Stimulated activated CD4-positive, alpha-beta T cell treated with anti-CD3 and anti-CD28 coated beads, Interleukin-12 subunit alpha, Interleukin-12 subunit beta, amount 100 ng/mL, for 24 hours (primary cell): ENCODE measurements at places on chromosomes 2 and 18.
A peak's percentile ranks its signal among the peaks of the same experiment; 100 is the strongest.

- no peak for DNase-seq
Measured at GRCh38 chr18:59306640-59307039, 11.8 kb downstream of the CPLX4 start.

DNA sequence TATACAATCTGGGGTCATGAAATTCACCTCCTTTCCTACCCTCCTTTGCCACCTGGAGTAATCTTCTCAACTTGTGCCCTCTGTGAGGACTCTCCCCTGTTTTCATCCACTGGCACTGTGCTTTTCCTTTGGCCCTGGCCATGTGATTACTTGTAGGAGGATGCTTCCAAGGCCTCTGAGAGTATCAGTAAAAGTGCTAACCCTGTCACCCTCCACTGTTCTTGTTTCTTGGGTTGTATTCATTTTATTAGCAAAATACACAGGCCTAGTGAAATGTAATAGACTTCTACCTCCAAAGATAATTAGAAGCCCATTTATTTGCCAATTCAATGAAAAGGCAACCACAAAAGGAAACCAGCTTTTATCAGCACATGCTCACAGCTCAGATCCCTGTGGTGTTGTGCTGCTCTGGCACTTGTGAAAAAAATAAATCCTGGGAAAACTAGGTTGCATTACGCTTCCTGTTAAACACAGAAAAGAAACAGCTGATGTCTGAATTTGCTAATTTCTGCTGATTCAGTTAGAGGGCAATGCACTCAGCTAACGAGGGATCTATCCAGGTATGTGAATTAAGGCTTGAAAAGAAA, 357.5 kb upstream of the ETAA1 start:
- DNase-seq, result no peak

DNA sequence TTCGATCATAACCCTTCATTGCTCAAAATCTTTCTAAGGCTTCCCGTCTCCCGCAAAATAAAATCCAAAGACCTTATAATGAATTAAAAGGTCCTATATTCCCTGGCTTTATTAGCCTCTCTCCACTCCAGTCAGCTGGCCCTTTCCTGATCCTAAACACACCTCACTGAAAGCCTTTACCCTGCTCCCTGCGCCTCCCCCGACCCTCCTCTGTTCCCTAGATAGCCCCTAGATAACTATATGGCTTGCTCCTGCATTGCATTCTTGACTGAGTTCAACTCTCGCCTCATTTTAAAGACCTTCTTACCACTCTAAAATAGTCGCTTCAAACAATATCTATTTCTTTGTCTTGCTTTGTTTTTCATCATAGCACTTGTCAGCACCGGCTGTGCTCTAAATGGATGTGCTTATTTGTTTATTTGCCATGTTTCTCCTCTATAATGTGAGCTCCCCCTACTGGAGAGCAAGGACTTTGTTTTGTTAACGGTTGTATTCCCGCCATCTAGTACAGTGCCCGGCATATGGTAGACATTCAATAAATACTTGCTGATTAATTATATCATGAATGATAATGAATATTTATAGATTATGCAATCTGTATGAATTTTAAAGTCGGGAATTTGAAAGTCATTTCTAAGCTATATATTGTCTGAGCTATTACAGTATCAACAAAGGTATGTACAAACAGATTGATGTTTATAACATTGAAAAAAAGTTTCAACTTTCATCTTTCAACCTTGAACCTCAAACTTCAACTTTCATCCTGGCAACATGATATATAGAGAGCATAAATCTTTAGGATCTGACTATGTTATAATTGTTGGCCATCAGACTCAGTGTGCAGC, 32.4 kb upstream of the VIT start:
- DNase-seq, result no peak

GRCh38 chr2:202377207-202377761, 1.2 kb downstream of the BMPR2 start:
- peak; percentile 8 for DNase-seq
